ENCODE measurements at places on chromosomes 2 and 18.

DNA sequence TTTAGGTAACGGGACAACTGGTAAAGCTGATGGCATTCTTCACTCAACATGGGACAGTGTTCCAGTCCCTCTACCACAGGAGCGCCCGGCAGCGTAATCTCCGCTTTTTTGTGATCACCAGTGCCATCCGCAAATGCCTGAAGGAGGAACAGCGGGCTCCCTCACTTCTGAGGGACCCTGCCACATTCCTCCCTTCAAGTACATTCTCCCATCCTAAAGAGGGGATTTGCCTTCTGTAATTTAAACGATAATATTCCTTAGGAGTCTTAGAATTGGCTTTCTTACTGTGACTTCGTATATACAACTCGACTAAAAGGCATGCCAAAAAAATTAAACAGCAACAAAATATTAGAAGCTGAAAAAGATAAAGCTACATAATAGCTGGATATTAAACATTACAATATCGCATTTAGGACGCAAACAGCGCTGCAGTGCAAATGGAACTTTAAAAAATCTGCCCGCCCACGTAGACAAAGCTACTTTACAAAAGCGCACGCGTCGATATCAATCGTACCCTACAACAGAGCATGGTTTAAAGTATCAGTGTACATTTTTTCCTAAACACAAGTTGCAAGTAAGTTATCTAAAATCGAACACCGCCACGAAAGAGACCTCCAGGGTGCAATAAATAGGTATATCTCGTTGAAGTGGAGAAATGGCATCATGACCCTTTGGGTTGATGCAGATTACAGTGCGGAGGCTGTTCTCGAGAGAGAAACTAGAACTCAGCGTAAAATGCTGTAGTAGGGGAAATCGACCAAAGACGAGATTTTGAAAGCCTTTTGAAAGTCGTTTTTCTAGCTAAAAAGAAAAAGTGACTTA is 2.3 kb upstream of the VSNL1 start:
- DNase-seq = peak; percentile 44

DNA sequence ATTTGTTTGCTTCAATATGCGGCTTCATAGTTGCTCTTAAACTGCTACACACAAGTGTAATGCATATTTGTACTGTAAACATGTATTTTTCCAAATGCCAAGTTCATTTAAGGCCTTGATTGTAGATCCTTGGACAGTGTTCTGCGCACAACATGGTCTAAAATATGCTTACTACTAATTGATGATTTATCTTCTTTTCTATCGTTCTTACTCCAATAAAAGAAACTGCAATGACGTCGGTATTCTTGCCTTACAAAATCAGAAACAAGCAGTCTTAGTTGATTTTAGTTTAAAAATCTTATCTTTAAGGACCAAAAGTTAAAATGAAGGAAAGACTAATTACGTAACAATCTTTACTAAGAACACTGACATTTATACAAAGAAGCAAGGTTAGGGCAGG is 224.3 kb upstream of the SMAD7 start:
- DNase-seq = no peak

GRCh38 chr18:60732143-60732542 is 359.6 kb upstream of the MC4R start:
- DNase-seq = no peak

DNA sequence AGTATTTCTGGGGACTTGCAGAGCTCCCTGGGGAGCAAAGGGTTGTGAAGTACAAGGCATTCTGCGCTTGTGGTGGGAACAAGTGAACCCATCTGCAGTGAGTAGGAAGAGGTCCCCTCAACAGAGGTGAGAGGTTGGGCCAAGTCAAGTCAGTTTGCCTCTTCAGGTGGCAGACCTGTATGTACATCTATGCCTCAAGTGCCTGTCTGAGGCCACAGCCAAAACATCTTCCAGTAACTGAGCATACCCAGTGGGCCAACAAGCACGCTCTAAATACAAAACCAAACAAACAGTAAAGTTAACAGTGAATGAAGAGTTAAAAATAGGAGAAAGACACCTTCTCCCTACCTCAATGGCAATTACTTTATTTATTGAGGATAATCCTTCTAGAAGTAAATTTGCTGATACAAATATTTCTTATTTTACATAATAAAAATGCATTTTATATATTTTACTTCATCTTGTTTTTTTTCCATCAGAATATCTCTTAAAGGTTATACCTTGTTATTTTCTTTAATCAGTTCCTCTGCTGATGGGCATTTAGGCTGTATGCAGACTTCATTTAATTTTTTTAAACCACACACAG is 2.5 kb downstream of the GYPC start:
- DNase-seq = no peak

DNA sequence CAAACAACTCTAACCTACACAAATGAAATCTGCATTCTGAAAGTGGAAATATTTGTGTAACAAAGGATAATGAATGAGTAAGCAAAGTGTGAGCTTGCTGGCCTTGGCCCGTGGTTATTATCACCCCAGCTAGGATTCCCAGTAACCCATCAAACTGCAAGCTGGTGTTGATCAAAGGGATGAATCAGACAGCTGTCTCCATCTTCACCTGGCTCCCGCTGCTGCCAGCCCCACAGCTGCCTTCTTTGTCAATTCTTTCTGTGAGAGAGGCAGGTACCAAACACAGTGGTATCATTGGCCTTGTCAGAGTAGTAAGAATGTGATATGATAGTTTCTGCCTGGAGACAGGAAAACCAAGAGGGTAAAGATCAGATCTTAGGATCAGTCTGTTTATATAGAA is 25.2 kb upstream of the RGPD4 start:
- DNase-seq = no peak

- DNase-seq = no peak
These were observed 230.4 kb upstream of the HS6ST1 start for GRCh38 chr2:128549094-128549493.

DNA sequence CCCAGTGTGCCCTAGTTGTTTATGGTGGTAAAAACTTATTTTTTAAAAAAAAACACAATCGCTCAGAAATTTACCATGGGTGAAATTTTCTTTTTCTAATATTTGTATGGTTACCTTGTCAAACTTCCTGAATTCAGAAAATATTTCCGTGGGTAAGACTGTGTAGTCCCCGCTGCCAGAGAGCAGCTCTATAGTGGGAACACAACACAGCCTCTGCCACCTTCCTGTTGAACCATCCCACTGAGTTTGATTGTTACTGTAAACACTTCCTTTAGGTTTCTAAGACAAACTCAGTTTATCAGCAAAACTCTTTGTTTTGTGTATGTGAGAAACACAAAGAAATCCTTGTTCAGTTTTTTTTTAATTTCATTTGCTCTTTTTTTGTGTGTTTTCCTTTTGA is 17.9 kb downstream of the DNAH6 start:
- DNase-seq = no peak

Measured in colonic mucosa (tissue), 4 donors.